PC-9 (cell line): ENCODE measurements at places on chromosomes 7 and 10. TPM values are rescaled to one million over a fixed set of nuclear protein-coding genes. Genes with fewer than 3 reads are reported as not detected.

Gene TEX47
- total RNA-seq = not detected in 2 replicates

DNA sequence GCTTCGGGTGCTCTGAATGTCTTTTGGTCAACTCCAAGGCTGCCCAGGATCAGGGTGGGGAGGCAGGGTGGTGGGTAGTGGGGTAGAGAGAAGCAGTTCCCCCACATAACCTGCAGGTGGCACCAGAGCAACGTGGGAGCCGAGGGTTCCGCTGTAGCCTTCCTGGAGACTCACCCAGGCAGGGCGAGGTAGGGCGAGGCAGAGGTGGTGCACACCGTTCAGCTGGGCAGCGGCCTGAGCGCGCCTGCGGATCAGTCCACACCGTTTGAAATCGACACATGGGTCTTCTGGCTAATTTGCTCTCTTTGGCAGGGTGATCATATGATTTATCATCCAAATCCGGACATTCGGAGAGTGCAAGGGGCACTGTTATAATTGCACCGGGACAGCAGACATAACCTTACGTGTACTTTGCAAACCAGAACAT, 41.4 kb upstream of the MAP3K8 start:
- no peak for DNase-seq

- no peak for DNase-seq
Measured at GRCh38 chr10:1309617-1310270, 253.6 kb downstream of the WDR37 start.

DNA sequence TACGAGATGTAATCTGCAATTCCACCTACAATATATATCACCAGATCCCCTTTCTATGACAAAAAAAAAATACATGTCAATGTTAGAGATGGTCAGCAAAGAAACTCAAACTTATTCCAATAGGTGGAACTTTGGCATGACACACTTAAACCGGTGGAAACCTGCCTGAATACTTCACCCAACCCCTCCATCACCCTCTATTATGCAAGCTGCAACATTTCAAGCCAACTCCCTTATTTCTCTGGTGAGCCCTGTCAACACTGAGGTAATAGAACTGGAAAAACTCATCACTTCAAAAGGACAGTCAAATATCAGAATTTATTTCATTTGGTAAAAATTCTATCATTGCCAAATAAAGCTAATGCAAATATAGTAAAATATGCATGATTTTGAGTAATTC, 3.6 kb downstream of the ZNF438 start:
- no peak for DNase-seq

DNA sequence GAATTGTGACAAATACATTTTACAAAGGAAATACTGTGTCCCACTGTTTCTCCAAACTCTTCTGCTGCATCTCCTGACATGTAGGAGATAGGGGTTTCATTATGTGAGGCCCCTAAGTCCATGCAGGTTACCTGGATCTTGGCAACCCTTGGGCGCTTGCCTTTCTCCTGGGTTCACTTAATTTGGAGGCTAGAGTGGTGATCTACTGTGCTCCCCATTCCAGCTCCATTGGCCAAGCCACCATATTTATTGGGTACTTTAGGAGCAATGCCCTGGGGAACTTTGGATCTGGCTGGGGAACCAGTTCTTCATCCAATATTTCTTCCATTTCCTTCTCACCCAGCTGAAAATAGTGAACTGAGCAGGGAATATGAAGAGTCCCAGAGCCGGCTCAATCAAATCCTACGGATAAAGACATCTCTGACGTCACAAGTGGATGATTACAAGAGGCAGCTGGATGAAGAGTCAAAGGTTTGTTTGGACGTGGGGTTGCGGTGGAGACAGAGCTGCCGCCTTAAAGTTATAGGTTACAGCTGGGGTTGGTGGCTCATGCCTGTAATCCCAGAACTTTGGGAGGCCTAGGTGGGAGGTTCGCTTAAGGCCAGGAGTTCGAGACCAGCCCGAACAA, 18.5 kb downstream of the MYH16 start:
- DNase-seq = no peak

Gene ABCB1
- total RNA-seq = not detected in 2 replicates

DNA sequence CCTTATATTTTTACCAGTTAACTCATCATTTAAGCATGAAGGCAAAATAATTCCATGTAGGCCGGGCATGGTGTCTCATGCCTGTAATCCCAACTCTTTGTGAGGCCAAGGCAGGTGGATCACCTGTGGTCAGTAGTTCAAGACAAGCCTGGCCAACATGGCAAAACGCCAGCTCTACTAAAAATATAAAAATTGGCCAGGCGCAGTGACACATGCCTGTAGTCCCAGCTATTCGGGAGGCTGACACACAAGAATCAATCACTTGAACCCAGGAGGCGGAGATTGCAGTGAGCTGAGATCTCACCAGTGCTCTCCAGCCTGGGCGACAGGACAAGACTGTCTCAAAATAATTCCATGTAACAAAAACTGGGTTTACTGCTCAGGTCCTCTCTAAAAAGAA, 18.3 kb downstream of the HNRNPA2B1 start:
- no peak for DNase-seq

DNA sequence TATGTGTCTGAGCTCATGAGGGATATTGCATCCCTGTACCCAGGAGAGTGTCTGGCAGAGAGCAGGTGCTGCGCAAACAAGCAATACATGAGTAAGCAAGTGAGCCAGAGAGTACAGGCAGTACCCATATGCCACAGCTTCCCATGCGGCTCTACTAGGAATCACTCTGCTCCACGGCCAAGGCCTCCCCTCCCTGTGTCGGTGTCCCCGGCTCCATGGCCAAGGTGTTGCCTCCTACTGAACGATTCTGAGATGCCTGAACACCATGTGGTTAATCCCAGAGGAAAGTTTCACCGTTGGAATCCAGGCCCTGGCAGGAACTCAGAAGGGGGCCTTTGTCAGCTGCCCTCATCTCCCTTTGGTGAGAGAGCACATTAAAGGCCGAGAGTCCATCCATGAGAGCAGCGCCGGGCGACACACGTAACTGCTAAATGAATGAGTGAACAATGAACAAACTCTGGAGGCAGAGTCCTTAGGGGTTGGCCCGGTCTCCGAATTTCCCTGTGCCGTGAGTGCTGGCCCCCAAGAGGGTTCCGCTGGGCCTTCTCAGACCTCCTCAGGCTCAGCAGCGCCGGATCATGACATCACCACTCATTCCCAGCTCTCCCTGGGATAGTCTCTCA, 136.0 kb upstream of the FAM20C start:
- DNase-seq = no peak

Gene RBM20
- total RNA-seq = 0.11 and 0.23 TPM in 2 replicates

DNA sequence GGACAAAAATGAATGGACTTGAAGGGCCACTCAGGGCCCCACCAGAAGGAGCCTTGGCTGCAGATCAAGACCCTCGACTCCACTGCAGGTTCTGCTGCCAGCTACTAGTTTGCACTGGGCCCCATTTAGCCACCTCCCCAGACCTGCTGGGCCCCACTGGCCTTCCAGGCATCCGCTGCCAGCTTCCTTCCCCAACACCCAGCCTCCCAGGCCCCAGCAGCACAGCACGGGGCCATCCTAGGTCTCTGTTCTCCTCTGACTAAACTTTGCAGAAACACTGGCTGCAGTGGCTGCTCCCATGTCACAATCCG, 277.4 kb upstream of the KLF14 start:
- no peak for DNase-seq
